Right lobe of liver (tissue), 6 donors: ENCODE measurements at places on chromosomes 5 and 9. TPM values are rescaled to one million over a fixed set of nuclear protein-coding genes. Genes with fewer than 3 reads are reported as not detected.

Gene PCDHB13
- 1.00 TPM for total RNA-seq

Gene ZNG1C
- total RNA-seq = 17.5 TPM

Gene ENHO
- total RNA-seq = 1.5 TPM

Gene TRIM36
- 3.6 TPM for total RNA-seq

Gene C9orf50
- not detected for total RNA-seq

Gene CCT5
- total RNA-seq = 124 TPM

Gene DHX29
- 16.4 TPM for total RNA-seq

Gene ECM2
- 19.0 TPM for total RNA-seq

Gene FBP2
- total RNA-seq = not detected

Gene DBH
- 9.3 TPM for total RNA-seq

Gene PRDM9
- total RNA-seq = not detected

Gene TSLP
- 1.9 TPM for total RNA-seq

Gene ARL14EPL
- total RNA-seq = not detected

DNA sequence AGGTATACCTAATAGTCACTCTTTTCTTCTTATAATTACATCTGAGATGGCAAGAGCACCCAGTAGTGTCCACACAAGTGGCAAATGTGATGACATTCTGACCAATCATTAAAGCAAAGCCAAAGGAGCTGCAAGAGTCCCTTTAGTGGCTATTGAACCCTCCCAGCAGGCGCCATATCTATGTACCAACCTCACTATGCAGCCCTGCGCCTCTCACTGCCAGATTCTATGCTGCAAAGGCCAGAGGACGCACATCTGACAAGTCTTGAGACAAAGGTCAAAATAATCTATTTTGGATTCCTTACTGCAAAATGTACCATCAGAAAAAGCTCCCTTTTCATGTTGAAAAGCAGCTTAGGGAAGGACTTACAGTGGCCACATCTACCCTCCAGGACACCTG lies 47.0 kb downstream of the EPB41L4B start:
- no peak for DNase-seq

- no peak for DNase-seq
Measured at GRCh38 chr9:121204121-121204520, 2.5 kb upstream of the RAB14 start.

- no peak for DNase-seq
Measured at GRCh38 chr9:134994926-134995791, 77.4 kb upstream of the FCN1 start.

- DNase-seq = no peak
Measured at GRCh38 chr9:26406676-26407075, 485.9 kb downstream of the CAAP1 start.

DNA sequence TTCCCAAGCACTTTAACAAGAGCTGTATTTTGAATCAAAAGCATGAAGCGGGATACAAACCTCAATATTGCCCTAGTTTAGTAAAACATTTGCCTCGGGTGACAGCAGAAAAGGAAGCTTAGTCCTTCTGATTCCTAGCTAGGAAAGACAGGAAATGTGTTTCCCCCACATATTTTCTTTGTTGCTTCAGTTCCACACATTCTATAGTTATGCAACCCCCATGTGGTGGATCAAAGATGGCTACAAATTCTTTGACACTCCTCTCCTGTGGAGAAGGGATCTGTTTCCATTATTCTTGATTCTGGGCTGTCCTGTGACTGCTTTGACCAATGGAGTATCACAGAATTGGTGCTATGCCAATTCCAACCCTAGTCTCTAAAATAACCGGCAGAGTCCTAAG lies 89.1 kb upstream of the SLC30A5 start:
- DNase-seq = no peak

GRCh38 chr9:7115606-7116005 lies 357.8 kb downstream of the KDM4C start:
- DNase-seq = no peak

- DNase-seq = no peak
Measured at GRCh38 chr5:89457411-89458331, 574.7 kb upstream of the MEF2C start.

DNA sequence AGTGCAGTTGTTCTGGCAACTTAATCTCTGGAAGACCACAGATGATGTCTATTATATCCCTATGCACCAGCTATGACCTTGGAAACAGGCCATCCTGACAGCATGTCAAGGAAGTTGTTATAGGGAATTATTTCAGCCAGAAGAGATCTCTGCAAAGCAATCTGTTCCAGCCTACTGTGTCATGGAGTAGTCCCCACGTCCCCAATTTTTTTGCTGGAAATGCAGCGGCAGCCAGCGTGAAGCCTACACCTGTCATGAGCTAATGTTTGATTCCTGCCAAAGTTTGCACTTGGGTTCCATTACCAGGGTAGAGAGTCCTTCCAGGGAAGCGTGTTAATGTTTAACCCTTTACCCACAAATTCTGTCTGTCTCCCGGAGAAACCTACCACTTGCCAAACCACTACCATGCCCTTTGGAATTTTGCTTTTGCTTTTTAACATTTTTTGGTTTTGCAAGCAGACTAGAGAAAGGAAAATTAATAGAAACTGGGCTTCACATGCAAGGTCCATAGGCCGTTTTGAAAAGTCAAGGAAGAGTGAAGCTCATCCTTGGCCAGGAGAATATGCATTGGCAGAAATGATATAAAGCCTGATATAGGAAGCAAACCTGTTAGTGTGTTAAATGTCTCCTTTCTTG lies 174.9 kb upstream of the SPRY4 start:
- DNase-seq = peak; percentile 67

DNA sequence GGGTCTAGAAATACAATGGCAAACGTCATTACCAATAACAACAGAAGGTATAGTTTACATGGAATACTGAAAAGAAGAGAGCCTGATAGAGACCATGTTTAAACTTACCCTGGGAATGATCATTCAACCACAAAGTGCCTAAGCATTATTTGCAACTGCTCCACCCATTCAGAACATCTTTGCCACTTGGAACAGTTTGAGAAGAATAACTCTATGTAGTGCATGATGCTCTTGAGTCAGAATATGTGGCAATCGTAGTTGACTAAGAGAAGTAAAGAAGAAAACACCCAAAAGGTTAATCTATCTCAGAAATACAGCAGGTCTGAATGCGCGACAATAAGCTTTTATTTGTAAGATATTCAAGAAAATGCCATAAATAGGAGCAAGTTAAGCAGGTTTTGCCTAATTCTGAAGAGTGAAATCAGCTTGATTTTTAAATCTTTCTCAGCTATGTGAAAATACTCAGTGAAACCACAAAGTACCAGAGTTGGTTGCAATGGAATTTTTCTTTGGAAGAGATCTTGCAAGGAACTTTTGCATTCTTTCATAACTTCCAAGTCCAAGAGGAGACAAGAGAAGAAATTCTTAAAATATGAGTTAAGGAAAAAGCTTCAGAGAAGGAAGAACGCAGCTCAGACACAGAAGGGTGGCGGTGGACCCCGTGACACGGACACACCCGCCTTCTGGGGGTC lies 64.3 kb downstream of the HABP4 start:
- DNase-seq = no peak

DNA sequence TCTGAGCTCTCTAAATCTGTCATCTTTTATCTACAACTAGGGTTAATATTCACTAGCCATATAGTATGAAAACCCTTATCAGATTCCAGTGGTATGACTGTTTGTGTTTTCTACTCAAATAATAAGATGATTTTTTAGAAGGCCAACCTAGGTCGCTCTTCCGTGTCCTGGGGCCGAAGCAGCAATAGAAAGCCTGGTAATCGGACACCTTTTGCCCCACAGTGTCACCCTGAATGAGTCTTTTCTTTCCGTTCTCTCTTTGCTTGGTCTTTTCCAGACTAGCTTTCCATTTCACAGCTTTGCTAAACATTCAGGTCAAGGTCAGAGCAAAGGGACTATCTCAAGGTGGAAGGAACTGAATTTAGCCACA lies 243.3 kb upstream of the ANKRD55 start:
- no peak for DNase-seq

- peak; percentile 89 for DNase-seq
Measured at GRCh38 chr5:157479612-157480510, 19.8 kb downstream of the NIPAL4 start.

GRCh38 chr5:67989456-67989855 lies 226.1 kb upstream of the PIK3R1 start:
- no peak for DNase-seq
